ENCODE measurements at places on chromosomes 16 and 17.

GRCh38 chr17:19508577-19508867 is 25.1 kb upstream of the SLC47A1 start:
- DNase-seq, result no peak

- no peak for DNase-seq
Observed at GRCh38 chr17:82446649-82447048, 3.9 kb downstream of the CYBC1 start.

DNA sequence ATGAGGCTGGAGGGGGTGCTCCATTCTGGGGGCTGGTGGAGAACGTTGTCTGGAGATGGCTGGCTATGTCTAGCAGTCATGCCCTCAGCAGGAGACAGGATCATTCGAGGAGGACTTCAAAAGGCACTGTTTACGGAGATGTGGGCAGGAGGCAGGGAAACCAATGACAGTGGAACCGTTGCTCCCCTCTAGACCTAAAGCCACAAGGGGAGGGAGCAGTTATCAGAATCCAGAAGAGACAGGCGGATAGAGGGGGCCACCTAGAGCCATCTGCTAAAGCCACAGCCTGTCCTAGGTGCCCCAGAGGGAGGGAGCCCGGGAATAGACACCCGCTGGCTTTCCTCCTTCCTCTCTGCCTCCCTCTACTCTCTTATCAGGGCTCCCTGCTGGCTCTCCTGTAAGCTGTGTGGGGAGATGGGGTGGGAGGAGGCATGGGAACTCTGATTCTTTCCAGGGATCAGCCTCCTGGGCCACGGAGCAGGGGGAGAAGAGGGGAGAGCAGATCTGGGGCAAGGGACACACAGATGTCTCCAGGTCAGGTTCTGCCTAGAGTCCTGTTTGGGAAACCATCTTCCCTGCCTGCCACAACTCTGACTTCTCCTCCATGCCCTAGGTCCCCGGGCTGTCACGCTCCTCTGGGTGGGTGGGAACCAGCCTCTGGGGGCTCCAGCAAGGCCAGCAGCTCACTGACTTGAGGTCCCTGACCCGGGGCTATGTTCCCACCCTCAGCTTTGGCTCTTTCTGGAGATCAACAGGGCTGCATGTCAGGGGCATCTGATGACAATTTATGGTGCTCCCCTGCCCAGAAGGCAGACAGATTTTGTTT is 42.3 kb downstream of the IRX3 start:
- no peak for DNase-seq

DNA sequence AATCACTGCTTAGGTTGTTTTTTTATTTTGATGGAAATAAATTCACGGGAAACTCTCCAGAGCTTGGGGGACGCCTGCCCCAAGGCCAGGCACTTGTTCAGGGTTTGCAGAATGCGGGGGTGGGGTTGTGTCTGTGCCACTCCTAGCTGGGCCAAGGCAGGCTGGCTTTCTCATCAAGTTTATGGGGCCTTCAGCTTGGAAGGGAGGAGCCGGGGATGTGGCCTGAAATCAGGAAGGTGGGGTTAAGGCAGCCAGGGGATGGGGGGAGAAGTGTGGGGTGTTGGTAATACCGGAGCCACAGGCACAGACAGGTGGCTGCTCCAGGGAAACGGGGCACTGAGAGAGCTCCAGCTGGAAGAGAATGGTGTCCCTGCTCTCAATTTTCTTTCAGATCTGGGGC is 1.7 kb upstream of the CHAD start:
- no peak for DNase-seq

DNA sequence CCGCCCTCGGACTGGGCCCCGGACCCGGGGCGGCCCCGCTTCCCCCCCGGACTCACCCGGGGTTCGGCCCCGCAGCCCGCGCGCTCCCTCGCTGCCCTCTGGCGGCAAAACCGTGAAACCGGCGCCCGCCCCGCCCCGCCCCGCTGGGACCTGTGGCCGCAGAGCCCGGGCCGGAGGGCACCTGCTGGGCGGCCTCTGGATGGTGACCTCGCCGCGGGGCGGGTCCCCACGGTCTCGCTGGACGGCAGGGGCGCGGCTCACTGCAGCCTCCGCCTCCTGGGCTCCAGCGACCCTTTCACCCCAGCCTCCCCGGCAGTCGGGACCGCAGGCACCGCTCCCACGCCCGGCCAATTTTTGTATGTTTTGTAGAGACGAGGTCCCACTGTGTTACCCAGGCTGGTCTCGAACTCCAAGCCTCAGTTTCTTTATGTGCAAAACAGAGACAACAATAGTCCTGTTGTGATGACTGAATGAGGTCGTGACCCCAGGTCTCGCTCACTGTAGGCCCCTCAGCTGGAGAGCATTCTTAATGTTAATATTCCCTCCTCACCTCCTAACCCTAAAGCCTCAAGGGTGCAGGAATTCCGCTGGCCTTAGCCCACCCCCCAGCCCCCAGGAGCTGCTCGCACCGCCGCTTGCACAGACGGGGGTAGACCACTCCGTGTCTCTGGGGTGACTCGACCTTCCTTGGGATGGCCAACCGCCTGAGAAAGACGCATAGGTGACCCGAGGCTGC is 33.7 kb upstream of the RPH3AL start:
- peak; percentile 62 for DNase-seq

DNA sequence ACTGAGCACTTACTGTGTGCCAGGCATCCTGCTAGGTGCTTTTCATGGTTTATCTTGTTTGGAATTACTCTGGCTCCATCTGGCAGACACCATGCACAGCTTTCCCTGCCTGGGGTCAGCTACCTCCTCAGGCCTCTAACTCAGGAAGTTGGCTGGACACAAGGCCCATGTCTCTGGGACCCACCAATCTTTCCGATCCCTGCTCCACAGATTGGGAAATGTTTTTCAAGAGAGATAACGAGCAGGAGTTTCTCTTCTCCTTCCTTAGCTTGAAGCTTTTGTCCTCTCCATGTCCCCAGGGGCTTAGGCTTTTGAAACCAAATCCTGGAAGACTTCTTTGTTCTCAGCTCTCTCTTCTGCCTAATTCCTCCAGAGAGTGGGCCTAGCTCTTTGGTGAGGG is 11.5 kb upstream of the ELAC2 start:
- no peak for DNase-seq

DNA sequence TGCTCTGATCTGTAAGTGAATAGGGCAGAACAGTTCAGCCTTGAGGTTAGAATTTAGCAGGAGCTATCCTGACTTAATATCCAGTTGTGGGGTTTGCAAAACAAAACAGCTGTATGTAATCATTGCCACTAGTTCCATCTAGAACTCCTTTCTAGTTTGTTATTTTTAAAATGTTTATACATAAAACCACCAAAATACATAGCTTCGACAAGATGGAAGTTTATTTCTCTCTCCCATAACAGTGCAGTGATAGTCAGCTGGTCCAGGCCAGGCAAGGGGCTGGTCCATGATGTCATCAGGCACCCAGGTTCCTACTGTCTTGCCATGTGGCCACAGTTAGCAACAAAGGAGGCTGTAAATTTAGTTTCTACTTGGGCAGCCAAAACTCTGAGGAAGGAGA is 10.5 kb upstream of the PLK1 start:
- no peak for DNase-seq

DNA sequence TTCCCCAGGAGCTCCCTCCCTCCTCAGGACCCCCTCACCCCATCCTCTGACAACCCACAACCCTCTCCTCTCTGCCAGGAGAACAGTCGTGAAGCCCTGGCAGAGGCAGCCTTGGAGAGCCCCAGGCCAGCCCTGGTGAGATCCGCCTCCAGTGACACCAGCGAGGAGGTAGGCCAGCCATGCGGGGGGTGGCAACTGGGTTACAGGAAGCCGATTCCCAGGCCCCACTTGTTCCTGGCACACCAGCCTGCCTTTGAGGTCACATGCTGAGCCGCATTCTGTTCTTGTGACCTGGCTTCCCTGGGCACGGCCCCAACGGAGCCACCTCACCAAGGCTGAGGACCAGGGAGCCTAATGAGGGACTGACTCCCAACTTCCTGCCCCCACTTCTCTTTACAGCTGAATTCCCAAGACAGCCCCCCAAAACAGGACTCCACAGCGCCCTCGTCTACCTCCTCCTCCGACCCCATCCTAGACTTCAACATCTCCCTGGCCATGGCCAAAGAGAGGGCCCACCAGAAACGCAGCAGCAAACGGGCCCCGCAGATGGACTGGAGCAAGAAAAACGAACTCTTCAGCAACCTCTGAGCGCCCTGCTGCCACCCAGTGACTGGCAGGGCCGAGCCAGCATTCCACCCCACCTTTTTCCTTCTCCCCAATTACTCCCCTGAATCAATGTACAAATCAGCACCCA is 7.9 kb downstream of the NAT9 start:
- no peak for DNase-seq

DNA sequence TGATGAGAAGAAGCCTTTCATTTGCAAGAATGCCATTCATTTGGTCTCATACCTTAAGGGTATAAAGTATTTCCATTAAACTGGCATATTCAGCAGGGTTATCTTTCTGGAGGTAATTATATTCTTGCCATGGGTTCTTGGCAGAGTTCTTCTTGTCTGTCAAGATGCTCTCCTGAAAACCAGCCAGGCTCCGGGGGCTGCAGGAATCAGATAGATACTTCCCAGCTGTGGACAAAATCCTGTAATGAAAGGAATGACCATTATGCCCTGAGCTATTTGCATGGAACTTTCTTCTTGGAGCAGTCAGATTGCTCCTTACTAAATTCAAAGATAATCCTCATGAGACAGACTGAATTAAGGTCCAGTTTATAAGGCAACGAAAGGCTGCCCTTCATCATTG is 47.0 kb downstream of the COG7 start:
- no peak for DNase-seq

DNA sequence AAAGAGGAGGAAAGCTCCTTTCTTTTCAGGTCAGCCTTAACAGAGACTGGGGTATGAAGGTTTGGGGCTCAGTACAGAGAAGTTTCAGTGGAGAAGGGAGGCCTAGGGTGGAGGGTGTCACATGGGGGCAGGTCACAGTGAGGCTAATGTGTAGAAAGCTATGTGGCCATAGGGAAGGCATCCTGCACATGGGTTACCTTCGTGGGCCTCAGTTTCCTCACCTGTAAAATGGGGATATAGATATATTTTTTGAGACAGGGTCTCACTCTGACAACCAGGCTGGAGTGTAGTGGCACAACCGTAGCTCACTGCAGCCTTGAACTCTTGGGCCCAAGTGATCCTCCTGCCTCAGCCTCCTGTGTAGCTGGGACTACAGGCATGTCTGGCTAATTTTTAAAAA is 41.8 kb downstream of the EMP2 start:
- no peak for DNase-seq

- DNase-seq, result no peak
Observed at GRCh38 chr17:49969134-49969759, at the start of gene DLX4. Gene DLX4, plus strand, starts transcription at chr17:49969190. Its CDS starts 279 bp downstream, at chr17:49969469.

- no peak for DNase-seq
Observed at GRCh38 chr16:11552440-11552839, 34.3 kb downstream of the LITAF start.
